ENCODE measurements at places on chromosomes 12 and 14.

DNA sequence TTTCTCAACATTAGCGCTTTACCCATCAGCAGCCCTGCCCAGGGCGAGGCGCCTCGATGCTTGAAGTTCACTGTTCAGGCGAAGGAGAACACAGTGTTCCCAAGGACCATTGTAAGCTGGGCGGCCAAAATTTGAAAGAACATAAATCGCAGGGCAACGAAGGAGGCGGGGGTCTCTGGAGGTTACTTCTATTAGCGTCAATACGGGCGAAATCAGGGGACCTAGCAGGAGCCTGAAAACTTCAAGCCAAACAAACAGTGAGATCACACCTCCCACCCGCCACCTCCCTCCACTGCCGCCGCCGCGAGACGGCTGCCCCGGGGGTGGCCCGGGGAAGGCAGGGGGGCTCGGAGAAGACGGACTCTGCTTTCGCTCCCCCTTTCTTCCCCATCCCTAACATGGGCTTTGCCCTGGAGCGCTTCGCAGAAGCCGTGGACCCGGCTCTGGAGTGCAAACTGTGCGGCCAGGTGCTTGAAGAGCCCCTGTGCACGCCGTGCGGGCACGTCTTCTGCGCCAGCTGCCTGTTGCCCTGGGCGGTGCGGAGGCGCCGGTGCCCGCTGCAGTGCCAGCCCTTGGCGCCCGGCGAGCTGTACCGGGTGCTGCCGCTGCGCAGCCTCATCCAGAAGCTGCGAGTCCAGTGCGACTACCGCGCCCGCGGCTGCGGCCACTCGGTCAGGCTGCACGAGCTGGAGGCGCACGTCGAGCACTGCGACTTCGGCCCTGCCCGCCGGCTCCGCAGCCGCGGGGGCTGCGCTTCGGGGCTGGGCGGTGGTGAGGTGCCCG lies at the start of gene PDZRN4:
PDZRN4 (plus strand) TSS at position 263 of the 783 bp plus-strand sequence.
- peak; percentile 68 for DNase-seq

- no peak for DNase-seq
Measured at GRCh38 chr14:100365741-100366140, 42.6 kb downstream of the SLC25A47 start.

- no peak for DNase-seq
Measured at GRCh38 chr14:34336501-34336900, 125.5 kb downstream of the SPTSSA start.

GRCh38 chr12:62760779-62761178 lies 174.2 kb downstream of the PPM1H start:
- no peak for DNase-seq

DNA sequence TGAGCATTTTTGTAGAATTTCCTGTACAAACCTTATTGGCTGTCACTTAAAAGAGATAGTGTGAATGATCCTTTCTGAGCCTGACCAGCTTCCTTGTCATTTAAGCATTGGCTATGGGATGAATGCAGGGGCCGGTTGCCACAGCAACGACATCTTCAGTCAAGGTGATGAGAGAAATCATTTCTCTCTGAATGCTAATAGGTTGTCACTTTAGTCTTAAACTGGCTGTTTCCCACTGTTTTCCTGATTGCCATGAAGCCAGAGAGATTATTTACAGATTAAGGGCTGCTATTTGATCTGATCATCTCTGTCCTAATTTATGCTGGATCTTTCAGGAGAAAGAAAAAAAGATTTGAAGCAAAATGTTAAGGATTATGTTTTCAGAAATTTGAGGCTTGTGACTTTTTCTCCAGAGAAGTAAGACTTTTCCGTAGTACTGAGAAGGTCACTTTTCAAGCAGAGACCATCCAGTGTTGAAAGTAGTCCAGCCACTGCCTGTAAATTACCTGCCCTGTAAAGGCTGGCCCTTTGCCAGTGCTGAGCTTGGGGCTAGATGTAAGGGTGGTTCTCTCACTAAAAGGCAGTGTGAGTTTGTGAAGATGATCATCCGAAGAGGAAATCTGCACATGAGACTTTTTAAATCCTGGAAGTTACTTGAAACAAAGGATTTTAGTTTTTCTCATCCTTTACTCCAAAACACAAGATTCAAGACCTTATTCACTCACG lies 235.6 kb downstream of the DACT1 start:
- no peak for DNase-seq

DNA sequence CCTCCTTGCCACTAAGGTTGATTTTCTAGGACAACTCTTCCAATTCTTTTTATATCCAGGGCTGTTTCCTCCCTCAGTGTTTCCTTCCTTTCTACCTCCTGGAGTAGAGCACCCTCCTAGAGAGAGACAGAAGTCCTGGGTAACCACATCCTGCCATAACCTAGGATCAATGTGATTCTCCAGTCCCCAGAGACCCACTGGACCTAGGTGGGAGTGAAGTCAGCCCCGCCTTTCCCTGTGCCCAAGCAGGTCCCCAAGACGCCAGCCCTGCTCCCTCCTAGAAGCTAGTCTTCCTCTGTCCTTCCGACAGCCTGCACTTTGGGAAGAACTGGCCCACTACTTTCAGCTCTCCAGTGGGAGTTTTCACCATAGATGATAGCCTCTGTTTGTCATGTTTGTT lies 166.8 kb upstream of the PLEKHG7 start:
- no peak for DNase-seq

DNA sequence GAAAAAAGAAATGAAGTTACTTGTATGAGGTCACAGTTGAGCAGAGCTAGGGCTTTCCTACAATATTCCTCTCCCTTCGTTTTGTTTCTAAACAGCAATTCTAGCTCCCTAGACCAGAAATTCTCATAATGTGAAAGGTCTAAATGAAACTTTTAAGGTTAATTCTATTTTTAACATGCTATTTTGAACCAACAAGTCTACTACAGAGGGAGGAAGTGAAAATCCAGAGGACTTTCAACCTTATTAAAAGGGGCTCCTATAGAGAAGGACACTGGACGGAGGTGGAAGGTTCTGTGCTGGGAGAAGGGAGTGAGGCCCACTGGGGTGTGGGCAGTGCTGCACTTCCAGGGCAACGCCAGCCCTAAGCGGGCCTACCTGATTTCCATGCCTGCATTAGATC lies 13.4 kb downstream of the GSG1 start:
- DNase-seq, result no peak

DNA sequence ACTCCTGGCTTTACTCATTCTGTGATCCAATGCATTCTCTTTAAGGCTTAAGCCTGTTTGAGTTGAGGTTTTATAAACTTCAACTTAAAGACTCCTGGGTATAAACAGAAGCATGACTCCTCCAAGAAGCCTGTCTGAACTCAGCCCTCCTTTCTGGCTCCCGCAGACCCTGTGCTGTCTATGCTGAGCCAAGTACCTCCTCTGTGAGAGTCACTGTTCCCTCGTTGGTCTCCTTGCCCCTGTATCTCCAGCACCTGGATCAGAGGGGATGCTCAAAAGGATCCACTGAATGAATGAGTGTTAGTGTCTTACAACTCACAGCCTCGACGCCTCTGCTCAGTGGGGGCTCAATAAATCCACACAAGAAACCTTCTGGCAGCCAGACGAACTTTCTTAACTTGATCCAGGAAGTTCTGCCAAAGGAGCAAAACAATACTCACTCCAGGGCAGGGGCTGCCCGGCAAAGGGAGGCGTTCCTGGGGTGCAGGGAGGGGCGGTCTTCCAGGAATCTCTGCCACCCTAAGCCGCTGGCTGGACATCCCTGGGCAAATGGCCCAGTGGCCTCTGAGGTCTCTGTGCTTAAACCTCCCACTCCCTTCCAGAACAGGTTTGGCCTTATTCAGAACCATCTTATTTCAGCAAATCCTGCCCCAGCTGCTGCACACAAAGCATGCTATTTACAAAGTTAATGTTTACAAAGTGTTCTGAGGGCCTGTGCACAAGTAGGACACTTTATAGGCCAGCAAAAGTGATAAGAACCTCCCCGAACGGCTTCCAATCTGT lies 32.9 kb downstream of the MAP1LC3B2 start:
- no peak for DNase-seq
